ENCODE measurements at places on chromosomes 7 and 10.

DNA sequence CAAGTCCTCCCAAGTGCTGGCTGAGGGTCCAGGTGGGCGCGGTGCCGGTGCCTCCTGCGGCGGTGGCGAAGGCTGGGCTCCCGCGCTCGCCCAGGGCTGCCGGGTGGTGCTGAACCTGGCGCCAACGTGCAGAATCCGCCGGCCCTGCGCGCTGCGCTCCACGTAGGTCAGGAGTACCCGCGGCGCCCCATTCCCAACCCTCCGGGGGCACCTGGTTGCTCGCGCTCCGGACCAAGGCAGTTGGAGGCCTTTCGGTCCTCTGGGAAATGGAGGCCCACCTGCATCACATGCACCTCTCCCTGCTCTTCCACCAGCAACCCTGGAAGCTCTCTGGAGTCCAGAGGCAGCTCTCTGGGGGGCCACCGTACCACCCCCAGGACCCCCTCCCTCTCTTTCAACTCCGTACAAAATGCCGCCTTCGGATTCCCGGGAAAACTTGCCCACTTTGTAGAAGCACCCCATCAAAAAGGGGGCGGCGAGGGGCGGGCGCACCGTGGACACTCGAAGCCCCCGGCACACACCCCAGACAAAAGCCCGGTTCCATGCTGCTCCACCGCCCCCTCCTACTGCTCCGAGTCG, 745 bp downstream of the SLC16A9 start:
- peak; percentile 83 for DNase-seq

- peak; percentile 76 for DNase-seq
Measured at GRCh38 chr10:97726636-97727178, 10.2 kb upstream of the ZFYVE27 start.

- DNase-seq, result no peak
Measured at GRCh38 chr7:113763226-113763625, 155.6 kb downstream of the PPP1R3A start.

DNA sequence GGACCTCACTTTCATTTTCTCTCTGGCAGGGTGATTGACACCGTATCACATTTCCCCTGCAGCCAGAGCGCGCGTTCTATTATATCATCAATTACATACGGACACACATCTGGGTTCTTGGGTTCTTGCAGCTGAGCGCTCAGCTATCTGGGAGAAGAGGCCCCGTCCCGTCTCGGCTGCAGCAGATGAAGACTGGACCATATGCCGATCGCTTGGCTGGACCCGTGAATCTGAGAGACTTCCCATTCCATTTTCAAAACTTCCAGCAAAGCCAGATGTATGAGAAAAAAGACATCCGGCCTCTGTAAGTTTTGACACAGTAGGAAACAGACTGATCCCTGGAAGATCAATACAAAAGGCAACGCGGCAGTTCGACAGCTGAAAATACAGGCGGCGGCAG, 99.8 kb downstream of the JCAD start:
- no peak for DNase-seq

GRCh38 chr7:149133028-149133710, 7.0 kb upstream of the ZNF425 start:
- DNase-seq, result no peak

DNA sequence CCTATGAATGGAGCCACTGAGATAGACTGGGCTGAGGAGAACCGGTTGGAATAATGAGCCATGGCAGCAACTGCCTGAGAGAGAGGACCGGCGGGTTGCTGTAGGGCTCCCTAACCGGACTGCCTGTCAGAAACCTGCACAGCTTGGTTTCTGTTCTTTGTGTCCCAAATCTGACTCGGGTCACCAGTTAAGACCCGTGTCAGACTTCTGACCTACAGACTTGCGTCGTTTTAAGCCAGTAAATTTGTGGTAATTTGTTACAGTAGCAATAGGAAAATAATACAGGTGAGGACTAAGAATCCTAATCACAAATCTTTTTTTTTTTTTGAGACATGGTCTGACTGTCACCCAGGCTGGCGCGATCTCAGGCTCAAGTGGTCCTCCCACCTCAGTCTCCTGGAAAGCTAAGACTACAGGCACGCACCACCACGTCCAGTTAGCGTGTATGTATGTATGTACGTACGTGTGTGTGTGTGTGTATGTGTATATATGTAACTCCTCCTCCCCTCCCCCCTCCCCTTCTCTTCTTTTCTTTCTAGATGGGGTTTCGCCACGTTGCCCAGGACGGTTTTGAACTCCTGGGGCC, 672 bp upstream of the DDX56 start:
- no peak for DNase-seq

Data from H7 (cell line).